ENCODE measurements at places on chromosomes 1 and 21.
A peak's percentile ranks its signal among the peaks of the same experiment; 100 is the strongest.

GRCh38 chr21:35652872-35653271 is 407.5 kb downstream of the SETD4 start:
- DNase-seq = no peak

- no peak for DNase-seq
Observed at GRCh38 chr21:45811136-45811535, 167.6 kb downstream of the PCBP3 start.

GRCh38 chr1:155185783-155186066 is 12.1 kb downstream of the TRIM46 start:
- DNase-seq = peak; percentile 10

DNA sequence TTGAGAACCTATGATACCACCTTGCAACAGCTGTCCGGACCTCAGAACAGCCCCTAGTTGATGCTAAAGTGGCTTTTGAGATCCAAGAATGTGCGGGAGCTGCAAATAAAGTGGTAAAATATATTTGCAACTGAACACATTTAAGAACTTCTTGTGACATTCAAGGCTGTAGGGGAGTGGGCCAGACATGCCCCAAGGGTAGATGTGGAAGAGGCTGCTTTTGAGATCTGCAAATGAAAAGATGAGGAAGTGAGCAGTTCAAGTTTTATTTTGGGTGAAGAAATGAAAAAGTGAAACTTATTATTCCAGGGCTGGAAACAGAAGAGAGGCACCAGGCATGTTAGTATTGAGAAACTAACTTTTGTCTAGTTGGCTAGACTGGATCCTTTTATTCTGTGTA is 359.5 kb upstream of the PLXNA2 start:
- no peak for DNase-seq

DNA sequence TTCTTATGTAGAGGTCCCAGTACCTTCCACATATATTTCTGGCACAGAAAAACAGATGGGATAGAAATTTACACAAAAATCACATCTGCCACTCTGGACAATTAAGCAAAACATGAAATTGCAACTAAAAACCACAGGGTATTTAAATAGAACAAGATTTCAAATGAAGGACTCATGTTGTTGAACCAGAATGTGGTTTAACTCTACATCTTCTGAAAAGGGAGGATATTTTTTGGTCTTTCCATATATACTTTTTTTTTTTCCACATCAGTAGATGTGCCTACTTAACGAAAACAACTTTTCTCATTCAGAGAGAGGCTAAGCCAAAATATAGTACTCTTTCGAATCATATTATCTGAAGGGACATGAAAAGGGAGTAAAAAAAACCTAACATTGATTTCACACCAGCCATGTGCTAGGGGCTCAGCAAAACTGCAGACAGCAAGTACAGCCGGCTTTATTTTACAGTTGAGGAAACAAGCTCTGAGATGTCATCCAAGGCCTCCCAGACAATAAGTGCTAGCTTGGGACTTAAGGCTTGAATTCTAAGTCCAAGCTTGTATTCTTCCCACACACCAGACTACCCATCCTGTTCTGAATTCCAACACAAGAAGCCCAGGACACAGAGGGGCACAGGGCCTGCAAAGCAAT is 208.9 kb downstream of the PBX1 start:
- no peak for DNase-seq

DNA sequence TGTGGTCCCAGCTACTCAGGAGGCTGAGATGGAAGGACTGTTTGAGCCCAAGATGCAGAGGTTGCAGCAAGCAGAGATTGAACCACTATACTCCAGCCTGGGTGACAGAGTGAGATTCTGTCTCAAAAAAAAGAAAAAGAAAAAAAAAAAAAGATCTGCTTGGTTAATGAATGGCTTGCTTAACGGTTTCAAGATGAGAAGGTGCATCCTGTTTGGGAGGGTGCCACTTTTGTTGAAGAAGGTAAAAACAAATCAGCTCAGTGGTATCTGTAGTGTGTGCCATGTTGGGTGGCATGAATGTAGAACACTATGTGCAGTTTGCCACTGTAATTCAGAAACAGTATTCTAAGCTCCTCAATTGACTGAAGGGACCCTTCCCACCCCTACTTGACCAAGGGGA is 94.9 kb upstream of the ETV3 start:
- DNase-seq = no peak

DNA sequence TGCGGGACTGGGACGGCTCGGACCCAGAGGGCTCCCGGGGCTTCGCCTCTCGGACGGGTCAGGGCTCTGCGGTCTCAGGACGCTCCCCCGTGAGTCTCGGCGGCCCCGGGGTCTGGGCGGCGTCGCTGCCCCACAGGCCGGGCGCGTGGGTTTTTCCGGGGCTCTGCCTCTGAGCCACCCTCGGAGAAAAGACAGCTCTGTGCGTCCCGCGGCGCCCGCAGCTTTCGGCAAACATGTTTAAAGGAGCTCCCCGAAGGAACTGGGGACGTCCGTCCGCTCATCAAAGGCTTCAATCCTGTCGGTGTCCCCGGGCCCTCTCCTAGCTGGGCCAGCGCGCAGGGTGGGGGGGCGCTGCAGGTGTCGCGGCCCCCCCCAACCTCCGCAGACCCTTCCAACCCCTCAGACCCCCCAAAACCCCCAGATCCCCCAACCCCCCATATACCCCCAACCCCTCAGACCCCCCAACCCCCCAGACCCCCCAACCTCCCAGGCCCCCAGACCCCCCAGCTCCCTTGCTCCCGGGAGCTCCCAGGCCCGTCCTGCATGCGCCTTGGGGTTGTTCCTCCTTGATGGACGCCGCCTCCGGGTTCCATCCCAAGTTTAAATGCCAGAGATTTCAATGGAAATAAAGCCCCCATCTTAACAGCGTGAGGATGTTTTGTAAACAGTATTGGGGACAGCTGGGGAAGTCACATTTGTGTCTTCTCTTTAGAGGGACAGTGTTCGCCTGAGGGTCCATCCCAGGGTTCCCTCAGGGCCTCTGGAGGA is 996 bp upstream of the C1orf159 start:
- peak; percentile 18 for DNase-seq

DNA sequence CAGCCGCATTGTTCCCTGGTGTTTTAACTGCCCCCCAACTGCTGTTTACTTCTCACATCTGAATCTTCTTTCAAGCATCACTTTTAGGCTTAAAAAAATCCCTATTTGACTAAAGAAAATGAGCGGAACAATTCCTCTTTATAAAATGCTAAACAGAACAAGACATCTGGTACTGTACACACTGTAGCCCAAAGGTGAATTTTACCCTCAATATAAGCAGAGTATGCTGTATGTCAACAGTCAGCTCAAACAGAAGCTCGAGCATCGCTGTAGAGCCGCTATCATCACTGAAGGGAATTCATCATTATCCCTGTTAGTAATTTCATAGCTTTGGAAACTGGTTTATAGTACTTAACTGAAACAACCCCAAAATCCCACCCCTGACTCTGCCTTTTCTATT is 85.3 kb downstream of the LRRC8D start:
- DNase-seq = no peak

- no peak for DNase-seq
Observed at GRCh38 chr1:154467434-154468102, 34.5 kb upstream of the TDRD10 start.

DNA sequence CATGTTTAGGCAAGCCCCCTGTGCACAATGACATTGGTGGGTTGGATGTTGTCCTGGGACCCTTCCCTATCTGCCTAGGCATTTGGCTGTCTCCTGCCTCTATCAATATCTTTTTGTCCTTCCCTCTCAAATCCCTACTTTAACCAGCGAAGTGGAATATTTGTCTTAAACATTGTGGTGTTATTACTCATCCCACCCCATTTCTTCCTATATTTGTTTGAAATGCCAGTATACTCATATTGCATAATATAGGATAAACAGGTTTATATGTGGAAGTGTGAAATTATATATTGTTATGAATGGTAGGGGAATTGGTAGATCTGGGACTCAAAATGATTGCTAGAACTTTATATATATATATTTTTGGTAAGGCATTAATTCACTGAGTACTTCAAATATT is 80.0 kb downstream of the ADGRL2 start:
- no peak for DNase-seq

GRCh38 chr1:94275083-94275482 is 37.7 kb upstream of the ARHGAP29 start:
- DNase-seq = no peak

GRCh38 chr1:18574754-18575153 is 55.9 kb upstream of the PAX7 start:
- no peak for DNase-seq

- DNase-seq = no peak
Observed at GRCh38 chr1:215545096-215545495, 22.0 kb upstream of the KCTD3 start.

DNA sequence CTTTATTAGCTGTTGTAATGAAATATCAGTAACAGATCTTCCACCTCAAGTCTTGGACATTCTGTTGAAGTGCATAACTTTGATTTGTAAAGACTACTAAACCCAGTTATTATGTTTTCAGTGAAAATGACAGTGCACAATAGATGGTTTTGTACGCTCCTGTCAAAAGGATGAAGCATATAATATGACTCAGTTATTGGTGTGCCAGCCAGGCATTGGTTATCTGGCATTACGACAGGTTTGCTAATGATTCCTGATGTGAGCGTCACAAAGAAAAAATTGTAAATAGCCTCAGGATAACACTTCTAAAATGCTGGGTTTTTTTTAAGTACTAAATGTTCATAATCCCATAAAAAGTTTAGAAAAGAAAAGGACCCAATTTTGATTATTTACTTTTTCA is 147.9 kb downstream of the MAGI3 start:
- no peak for DNase-seq

DNA sequence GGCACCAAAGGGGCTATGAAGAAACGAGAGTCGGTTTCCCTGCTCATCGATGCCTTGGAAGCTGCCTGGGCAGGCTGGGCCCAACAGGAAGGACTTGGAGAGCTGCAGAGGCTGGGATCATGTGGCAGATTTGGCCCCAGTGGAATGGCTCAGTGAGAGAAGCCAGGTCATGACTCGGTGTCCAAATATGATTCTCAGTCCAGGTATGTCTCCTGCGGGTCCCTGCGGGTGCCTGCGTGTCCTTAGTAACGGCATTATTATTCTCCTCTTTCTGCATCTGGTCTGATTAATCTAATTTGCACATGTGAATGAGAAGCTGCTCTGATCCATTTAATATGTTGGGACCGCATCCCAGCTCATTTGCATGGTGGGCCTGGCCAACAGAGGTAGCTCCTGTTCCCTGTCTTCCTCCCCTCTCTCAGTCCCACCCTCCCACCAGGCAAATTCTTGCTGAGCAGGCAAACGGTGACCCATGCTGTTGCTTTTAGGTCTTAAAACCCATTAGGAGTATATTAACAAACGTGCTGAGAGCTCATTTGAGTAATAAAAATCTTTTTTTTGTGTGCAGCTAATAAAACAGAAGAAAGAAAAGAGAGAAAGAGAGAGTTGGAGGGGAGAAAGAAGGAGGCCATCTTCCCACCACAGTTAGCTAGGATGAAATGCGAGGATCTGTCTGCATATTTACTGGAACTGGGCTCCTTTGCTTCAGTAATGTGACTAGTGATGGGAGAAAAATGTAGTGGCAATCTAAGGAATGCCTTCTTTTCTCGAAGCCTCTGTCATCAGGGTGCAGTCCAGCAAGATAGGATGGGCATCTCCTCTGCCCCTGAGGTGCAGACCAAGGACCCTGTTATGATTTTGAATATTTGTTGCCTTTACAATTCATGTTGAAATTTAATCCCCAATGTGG is 133.5 kb downstream of the HMGB4 start:
- no peak for DNase-seq

DNA sequence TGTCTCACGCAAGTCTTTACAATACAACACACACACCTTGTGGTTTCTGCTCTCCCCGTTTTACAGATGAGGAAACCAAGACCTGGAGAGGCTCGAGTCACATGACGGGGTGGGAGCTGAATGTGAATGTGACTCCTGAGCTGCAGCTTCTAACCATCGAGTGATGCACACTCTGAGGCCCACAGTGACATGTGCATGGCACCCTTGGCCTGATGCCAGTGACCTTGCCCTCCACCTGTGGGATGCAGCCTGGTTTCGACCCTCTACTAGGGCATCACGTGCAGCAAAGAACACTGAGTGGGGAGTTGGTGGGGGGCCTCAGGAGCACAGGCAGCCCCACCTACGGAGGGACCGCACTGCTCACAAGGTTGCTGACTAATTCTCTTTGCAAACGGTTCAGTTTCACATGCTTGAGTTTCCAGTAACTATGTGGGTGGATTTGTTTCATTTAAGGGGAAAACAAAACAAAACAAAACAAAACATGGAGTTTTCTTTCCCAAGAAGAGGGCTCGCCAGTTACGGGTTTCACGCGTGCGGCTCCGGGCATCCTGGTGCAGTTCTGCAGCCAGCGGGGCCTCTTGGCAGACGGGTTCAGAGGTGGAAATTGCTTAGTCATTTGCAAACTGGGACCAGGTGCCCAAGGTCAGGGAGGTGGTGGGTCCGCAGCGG is 22.9 kb downstream of the SPSB1 start:
- no peak for DNase-seq

DNA sequence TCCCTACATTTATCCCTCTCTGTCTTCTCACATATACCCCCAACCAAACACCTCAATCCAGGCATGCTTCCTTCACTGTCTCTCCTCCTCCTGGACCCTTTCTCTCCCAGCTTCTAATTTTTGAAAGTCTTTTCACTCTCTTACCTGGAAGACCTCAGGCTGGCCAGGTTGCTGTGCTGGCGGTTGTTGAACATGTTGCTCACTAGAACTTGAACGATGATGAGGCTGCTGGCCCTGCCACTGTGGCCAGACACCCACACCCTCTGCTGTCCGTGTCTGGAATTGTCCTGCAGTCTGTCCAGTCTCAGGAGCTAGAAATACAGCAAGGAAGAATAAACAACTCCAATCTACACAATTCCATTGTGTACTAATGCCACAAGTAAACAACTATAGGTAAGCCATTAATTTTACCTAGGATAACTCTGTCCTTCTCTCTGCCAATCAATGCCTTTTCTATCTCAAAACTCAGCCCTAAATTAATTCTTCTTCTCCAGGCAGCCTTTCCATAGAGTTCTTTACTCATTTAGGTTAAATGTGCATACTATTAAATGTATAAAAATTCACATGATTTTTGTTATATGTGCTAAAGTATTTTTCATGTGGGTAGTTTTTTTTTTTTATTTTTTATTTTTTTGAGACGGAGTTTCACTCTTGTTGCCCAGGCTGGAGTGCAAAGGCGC is 5.1 kb upstream of the CTSK start:
- DNase-seq = peak; percentile 47

DNA sequence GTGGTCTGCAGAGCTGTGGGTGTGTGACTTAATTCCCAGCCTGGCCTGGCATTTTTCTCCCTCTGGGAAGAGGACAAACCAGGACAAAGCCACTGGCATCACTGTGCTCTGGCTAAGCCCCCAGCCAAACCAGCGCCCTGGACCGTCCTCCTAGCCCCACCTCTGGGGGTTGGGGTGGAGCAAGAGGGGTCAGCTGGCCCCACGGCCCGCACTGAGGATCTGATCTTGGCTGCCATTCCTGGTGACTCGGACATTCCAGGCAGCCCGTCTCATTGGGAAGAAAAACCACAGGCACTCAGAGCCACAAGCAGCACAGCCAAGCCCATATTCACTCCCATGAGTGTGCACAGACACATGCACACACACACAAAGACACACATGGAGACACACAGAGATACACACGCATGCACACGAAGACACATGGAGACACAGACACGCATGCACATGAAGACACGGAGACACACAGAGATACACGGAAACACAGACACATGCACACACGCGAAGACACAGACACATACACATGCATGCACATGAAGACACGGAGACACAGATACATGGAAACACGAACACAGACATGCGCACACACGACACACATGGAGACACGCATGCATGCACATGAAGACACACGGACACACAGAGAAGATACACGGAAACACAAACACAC is 2.3 kb upstream of the MXRA8 start:
- peak; percentile 76 for DNase-seq

Measured in left cardiac atrium (tissue), 4 donors.